OCI-M1 (cell line): ENCODE measurements at places on chromosomes 12 and 14.

- DNase-seq = no peak
These were observed 39.2 kb downstream of the SAMD4A start for GRCh38 chr14:54606178-54606577.

- no peak for DNase-seq
These were observed 2.6 kb downstream of the BBS10 start for GRCh38 chr12:76345569-76345968.

GRCh38 chr12:124053851-124054250 lies 80.8 kb downstream of the ZNF664 start:
- DNase-seq = no peak

DNA sequence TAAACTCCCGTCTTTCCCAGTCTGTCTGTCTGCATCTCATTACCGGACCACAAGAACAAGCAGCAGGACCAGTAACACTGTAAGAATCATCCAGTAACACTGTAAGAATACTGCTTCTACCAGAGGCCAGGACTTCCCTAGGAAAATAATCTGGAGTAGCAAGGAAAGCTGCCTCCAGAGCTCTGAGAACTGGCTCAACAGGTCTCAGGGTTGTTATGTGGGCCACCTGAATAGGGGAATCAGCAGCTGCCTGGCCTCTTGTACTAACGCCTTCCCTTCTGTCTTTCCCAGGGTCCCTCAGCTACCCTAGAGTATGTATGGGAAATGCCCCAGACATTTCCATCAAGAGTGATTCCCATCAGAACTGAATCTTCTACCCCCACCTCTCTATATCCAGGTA lies 954 bp upstream of the SLC39A2 start:
- no peak for DNase-seq

DNA sequence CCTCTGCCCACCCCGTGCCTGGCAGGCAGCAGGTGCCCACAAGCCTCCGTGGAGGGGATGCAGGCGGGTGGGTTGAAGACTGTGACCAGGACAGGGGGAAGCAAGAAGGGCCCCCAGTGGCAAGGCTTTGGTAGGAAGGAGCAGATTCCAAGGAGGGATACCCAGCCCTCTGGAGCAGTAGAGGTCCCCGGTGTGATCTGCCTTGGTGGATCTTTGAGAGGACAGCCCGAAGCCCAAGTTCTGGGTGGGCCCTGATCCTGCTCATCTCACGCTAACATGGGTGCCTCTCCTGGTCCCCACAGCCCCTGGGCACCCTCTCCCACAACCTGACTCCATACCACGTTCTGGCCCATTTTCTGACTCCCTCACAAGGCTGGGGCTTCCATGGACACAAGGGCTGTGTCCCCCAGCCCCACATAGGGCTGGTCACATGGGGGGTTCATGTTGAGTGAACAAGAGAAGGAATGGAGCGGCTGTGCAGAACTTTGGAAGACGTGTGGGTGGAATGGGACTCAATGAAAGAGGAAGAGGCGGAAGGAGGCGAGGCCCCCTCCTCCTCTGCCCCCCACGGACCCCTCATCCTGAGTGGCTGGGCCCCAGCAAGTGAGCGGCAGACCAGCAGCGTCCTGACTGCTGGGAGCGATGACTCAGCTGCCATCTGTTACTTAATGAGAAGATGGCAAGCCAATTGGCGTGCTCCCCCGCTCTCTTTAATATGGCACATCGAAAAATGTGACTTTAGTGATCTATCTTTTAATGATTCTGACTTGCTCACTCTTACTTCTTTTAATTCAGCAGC lies 77.0 kb upstream of the BCL11B start:
- DNase-seq = no peak

GRCh38 chr12:103177639-103178255 lies 220.3 kb downstream of the ASCL1 start:
- DNase-seq = no peak

DNA sequence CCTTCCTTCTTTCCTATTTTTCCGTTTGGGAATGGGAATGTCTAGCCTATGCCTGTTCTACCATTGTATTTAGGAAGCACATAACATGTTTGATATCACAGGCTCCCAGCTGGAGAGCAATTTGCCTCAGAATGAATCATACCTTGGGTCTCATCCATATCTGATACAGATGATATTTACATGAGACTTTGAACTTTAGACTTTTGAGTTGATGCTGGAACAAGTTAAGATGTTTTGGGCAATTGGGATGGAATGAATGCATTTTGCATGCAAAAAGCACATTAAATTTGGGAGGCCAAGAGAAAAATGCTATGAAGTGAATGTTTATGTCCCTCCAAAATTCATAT lies 61.9 kb upstream of the BEGAIN start:
- DNase-seq = no peak

- DNase-seq = peak; percentile 58
These were observed 70.1 kb downstream of the PHETA1 start for GRCh38 chr12:111298582-111299436.

DNA sequence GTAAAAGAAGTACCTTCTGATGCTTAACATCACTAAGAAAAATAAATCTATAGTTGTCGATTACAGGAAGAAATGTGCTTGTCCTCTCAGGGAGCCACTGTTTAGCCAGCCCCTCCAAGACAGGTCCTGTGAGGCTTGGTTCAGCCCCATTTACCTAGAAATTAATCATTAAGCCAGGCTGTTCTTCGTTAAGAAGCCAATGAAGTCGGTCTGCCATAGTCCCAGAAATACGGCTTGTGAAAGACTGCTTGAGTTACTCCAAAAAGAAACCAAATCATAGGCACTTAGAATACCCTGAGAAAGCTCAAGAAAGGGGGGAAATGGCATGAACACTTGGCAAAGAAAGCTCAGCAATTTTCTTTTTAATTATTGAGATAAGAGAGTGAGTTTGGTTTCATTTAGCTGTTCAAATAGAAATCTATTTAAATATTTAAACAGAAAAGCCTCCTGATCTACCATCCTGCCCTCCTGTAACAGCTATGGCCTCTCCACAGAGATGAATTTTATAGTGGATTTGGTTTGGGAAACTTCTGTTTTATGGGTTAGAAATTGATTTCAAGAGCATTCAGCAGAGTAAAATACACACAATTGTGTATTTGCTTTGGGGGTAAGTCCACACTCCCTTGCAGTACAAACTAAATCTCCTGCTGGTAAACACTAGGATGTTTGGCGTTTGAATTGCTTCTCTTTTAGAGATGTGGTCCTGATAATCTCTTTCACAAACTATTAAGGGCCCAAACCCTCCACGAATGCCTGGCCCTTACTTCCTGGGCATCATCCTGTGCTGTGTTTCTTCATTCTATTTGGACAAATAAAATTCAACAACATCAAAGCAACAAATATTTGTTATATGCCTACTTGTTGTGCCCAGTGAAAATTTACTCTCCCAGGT lies 234.4 kb downstream of the SEC23A start:
- DNase-seq = no peak

DNA sequence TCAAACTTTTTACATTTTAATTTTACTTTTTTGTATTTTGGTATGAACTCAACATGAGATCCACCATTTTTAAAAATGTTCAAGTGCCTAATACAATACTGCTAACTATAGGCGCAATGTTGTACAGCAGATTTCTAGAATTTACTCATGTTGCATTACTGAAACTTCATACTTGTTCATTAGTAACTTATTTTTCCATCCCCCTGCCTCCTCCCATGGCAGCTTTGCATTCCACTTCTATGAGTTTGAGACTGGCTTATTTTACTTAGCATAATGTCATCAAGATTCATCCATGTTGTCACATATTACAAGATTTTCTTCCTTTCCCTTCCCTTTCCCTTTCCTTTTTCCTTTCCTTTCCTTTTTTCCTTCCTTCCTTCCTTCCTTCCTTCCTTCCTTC lies 825.9 kb downstream of the SLC16A7 start:
- DNase-seq = no peak

GRCh38 chr12:107492393-107493134 lies 193.0 kb upstream of the PWP1 start:
- DNase-seq = peak; percentile 1

DNA sequence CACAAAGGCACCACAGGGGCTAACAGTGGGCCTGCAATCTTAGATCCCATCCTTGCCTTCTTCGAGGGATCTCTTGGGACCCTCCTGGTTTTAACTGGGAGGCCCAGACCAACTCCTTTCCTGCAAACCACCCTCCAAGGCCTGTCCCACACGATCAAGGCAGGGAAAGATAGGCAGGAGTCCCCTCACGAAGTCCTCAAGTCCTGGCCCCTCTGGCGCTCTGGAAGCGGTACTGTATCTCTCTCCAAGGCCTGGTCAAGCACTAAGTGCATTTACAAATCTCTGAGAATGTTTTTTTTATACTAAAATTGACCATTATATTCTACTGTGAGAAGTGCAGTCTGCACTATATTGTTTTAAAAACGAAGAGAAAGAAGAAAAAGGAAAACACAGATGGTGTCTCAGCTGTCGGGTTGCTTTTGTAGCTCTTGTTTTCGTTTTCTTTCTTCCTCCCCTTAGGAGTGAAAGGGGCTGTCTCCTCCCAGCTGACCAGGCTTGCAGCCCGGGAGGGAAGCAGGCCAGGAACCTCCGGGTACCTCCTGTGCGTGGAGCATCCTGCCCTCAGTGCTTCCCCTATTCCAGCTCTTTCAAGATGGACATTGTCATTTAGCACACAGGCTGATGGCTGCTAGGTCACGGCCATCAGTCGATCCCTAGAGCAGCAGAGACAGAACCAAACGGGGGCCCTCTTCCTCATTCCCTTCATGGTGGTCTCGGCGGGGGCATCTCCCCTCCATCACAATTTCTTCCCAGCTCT lies 56.7 kb downstream of the FAM222A start:
- DNase-seq = no peak

DNA sequence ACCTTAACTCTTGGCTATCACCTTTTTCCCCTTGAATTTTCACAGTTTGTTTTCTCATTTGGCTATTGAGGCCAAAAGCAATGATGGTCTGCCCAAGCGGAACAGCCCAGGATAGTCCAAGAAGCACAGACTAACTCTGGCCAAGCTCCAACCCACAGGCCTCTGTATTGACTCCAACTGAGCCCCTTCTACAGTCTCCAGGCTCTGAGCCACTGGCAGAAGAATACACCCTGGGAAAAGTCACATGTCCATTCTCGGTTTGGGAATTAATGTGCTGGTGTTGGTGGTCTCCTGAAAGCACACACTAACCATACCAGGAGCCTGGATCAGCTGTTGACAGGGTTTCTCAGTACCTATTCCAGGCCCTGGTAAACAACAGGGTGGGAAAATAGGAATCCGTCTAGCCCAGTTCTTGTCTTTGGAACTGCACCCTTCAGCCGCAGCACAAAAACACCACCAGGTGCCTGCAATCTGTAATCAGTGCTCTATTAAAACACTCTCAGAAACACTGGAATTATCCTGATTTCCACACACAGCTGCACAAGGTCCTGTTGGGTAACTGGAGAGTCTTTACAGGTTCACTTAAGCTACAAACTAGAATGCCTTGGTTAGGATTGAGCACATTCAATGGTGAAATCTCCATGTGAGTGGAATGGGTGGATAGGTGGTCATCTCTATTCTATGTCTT lies 63.6 kb downstream of the STXBP6 start:
- no peak for DNase-seq

DNA sequence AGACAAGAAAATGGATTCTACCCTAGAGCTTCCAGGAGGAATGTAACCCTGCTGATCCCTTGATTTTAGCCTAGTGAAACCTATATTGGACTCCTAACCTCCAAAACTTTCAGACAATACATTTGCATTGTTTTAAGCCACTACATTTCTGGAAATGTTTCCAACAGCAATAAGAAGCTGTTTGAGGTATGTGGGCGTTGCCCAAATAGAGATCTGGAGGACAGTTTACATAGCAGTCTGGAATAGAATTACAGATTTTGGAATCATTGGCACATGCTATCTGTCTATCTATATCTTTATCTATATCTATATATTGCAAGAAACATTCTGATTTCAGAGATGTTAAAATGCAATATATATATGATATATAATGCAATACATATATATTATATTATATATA lies 42.4 kb upstream of the EGLN3 start:
- no peak for DNase-seq

GRCh38 chr12:64782191-64782876 lies 23.1 kb upstream of the GNS start:
- DNase-seq = peak; percentile 87

DNA sequence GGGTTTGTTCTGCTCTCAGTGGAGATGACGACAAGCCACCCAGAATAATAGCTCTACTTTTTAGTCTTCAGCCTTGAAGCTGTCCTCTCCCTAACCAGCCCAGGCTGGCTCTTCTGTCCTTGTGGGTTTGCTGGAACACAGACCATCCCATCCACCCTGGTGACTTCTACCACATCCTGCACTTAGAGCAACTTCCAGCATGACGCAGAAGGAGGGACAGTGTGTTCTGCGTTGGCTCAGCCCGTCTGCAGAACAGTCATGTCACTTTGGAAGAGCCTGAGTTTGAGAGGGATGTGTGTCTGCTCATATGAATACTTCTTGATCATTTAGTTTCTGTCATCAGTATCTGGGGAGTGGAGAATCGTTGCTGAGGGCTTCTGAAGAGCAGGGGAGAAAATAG lies 198.0 kb downstream of the CACNA1C start:
- DNase-seq = no peak

GRCh38 chr12:26196421-26196716 lies 996 bp downstream of the SSPN start:
- no peak for DNase-seq

DNA sequence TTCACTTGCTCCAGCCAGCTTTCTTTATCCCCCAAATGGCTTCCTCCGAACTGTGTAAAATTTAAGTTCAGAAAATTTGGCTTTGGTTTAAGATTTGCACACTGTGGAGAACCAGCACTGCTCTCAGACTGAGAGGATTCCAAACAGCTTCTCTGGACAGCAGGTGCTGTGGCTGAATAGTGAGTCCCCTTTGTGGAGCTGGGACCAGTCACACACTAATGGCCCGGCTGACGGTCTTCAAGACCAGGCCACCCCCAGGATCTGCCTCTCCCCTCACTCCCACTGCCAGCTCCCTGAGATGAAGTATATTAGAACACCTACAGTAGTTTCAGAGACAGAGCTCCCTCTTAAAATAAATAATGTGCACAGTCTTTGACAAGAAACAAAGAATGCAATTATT lies 267.3 kb downstream of the BCAT1 start:
- DNase-seq = no peak

DNA sequence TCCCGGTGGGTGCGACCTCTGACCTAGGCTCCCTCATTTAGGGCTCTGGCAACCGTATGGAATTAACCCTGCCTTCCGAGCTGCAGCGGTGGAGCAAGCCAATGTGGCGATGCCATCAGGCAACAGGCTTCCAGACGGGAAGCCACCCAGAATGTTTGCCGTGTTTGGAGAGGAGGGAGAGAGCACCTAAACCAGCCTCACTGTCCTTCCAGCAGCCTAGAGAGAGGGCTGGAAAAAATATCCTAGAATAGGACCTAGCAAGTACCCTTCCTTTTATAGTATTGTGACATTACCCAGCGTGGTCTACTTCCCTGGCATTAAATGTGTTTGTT lies 287 bp upstream of the SLC2A13 start:
- DNase-seq = no peak

DNA sequence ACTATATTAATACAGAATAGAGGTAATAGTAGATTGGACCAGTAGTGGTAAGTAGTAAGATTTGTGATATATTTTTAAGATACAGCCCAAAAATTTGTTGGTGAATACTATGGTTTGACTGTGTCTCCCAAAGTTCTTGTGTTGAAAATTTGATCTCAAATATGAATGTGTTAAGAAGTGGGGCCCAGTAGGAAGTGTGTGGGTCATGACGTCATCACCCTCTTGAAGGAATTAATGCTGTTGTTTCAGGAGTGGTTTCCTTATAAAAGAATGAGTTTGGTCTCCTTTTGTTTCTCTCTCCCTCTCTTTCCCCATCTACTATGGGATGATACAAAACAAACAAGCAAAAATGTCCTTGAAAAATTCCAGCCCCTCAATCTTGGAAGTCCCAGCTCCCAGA lies 16.3 kb downstream of the LUM start:
- no peak for DNase-seq
